Mammary epithelial cell (primary cell): ENCODE measurements at places on chromosomes 12 and 14. TPM values are rescaled to one million over a fixed set of nuclear protein-coding genes. Genes with fewer than 3 reads are reported as not detected.

Gene RAD52
- total RNA-seq = 11.7 TPM

Gene RD3L
- not detected for total RNA-seq

Gene SRRM4
- total RNA-seq = not detected

Gene DENND5B
- total RNA-seq = 7.5 TPM

Gene OTOGL
- 0.17 TPM for total RNA-seq

Gene PNN
- 52.0 and 68.9 TPM in 2 replicates for total RNA-seq

Gene SLC48A1
- total RNA-seq = 29.3 and 39.9 TPM in 2 replicates

Gene CMKLR1
- not detected in 2 replicates for total RNA-seq

Gene CIROP
- total RNA-seq = not detected in 2 replicates

Gene SPIC
- total RNA-seq = not detected in 2 replicates

Gene HSPA2
- 0.59 and 4.3 TPM in 2 replicates for total RNA-seq

Gene BCL11B
- total RNA-seq = 8.3 TPM

Gene CLEC1B
- not detected in 2 replicates for total RNA-seq

Gene TTC9
- 1.8 and 2.5 TPM in 2 replicates for total RNA-seq

Gene A2ML1
- total RNA-seq = 5.6 and 17.0 TPM in 2 replicates

Gene MYH7
- total RNA-seq = not detected in 2 replicates

Gene EML5
- total RNA-seq = 0.33 TPM

Gene SLC8A3
- not detected in 2 replicates for total RNA-seq

Gene CFAP251
- 18.7 TPM for total RNA-seq

Gene EFS
- total RNA-seq = 6.2 TPM

Gene ADCK1
- 5.7 TPM for total RNA-seq

Gene NXPH4
- 0.67 TPM for total RNA-seq

Gene JPH4
- not detected for total RNA-seq

Gene MIP
- 0.17 TPM for total RNA-seq

Gene MDM2
- total RNA-seq = 304 and 392 TPM in 2 replicates

Gene PLEK2
- total RNA-seq = 9.8 TPM

Gene FLVCR2
- 2.8 TPM for total RNA-seq

Gene PAPLN
- 6.0 TPM for total RNA-seq

Gene RNASE3
- not detected for total RNA-seq

Gene TMEM132D
- total RNA-seq = not detected

Gene GPRC5A
- 6.0 TPM for total RNA-seq

Gene ST8SIA1
- total RNA-seq = 0.87 and 1.1 TPM in 2 replicates

Gene TSPAN11
- 1.3 TPM for total RNA-seq

Gene COL2A1
- total RNA-seq = 7.7 TPM

Gene SLC2A3
- 12.5 TPM for total RNA-seq

Gene MMP19
- 0.33 TPM for total RNA-seq

Gene FZD10
- total RNA-seq = not detected

Gene GLTP
- total RNA-seq = 63.8 and 68.0 TPM in 2 replicates

Gene POTEM
- total RNA-seq = not detected in 2 replicates

Gene LMNTD1
- total RNA-seq = 0.33 and 0.83 TPM in 2 replicates

Gene RAB15
- 1.8 and 5.8 TPM in 2 replicates for total RNA-seq

Gene BICDL1
- 10.7 TPM for total RNA-seq
